ENCODE measurements at places on chromosomes 12 and 14. TPM values are rescaled to one million over a fixed set of nuclear protein-coding genes. Genes with fewer than 3 reads are reported as not detected.

DNA sequence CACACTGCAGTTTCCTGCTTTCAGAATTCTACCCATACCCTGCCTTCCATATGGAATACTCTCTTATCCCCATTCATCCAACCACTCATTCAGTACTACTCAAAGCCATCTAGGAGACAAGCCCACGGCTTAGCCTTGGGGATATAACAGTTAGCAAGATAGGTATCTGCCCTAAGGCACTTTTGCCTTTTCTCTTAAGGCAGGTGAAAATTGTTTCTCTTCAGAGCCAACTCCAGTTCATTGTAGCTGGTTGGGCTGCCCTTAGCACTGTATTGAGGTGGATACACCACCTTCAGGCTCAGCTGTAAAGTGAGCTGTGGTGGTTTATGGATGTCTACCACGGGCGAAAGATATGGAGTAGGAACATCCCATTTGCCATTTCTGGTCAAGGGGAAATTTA lies 729.7 kb upstream of the TBX3 start:
- no peak for DNase-seq

DNA sequence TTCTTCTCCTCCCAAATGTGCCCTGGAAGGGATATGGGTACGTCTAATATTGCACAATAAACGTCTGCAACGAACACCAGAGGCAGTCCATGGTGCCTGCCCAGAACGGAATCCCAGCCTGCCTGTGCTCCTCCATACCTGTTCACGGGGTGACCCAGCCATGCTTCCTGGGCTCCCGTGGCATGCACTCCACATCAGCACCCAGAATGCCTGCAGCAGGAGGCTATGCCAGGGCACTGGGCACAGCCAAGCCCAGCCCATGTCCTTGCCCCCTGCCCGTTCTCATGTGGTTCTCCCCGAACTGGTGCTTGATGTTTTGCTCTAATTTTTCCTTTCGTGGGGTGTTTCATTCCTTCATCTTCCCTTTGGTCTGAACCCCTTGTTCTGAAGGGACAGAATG lies 404.3 kb downstream of the BCL11B start:
- no peak for DNase-seq

DNA sequence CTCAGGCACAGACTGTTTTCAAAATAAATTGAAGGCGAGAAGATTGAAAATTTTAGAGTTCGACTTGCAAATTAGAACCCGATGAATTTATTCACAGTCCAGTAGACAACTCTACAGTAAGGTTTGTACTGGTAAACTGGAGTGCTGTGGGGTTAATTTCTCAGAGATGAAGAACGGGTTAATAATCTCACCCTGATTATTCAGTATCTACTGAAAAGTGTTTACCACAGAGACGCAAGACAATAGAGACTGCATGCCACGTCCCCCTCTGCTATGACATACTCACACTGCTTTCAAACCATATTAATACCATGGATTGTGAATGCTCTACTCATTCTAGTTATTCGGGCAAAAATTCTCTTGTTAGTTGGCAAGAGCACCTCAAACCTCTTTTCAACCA lies 36.1 kb downstream of the CFL2 start:
- DNase-seq, result no peak

Gene FOXA1
- not detected for total RNA-seq

Gene SERPINA9
- total RNA-seq, result not detected
